Activated T-helper 2 cell treated with anti-CD3 and anti-CD28 coated beads, Interferon-gamma antibody, Interleukin-2, Interleukin-4, amounts not matched to agents 10 μg/mL and 5 μg/mL and 100 μg/mL, durations not matched to agents 14 hours and 24 hours and 36 hours (primary cell): ENCODE measurements at places on chromosomes 4 and X. TPM values are rescaled to one million over a fixed set of nuclear protein-coding genes. Genes with fewer than 3 reads are reported as not detected.
A peak's percentile ranks its signal among the peaks of the same experiment; 100 is the strongest.

Gene HNRNPDL
- total RNA-seq = 470 and 486 TPM in 2 replicates

Gene NR3C2
- total RNA-seq = 0.21 and 0.32 TPM in 2 replicates

DNA sequence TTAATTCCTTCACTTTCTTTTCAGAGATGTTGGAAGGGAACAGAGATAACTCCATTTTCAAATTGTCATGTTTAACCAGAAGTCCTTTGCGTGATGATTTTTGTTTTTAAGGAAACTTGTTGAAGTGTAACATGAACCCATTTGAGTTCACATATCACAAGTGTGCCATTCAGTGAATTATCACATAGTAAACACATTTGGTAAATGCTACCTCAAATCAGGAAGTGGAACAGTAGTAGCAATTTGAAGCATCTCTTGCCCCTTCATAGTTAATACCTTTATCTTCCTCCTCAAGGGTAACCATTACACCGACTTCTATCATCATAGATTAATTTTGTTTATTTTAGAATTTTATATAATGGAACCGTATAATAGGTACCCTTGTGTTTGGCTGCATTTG is 35.8 kb downstream of the KDM6A start:
- no peak for DNase-seq

GRCh38 chrX:1323315-1323714 is 13.3 kb upstream of the IL3RA start:
- peak; percentile 60 for DNase-seq

DNA sequence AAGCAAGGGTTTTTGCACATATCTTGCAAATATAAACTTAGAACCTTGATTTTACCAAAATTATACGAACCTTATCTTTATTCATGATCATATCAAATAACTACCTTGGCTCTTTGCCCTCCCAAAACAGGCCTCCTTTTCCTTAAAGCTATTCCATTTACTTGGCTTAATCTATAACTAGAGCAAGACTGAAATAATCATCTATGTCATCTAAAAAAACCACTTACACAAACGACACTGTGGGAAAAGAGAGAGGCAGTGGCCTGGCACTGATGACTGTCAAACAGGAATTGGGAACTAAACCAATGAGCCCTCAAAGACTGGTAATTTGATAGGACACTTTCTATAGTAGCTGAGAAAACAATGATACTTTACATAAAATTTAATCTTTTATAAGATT is 11.7 kb upstream of the PTPN13 start:
- DNase-seq = no peak

DNA sequence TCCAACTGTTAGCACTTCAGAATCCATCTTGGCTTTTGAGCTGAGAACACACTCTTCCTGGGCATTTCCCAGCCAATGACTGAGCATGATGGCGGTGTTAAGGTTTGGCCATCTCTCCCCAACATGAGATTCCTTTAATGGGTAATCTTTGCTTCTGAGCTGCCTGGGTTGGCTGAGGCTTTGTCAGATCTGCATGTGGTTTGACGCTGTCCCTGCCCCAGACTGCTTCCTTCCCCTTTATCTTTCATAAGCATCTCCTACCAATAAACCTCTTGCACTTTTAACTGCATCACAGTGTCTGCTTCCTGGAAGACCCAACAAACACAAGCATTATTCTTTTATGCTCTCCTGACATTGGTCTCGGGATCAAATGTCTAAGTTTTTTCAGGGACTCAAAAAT is 31.5 kb upstream of the DIPK2B start:
- no peak for DNase-seq

GRCh38 chrX:123188081-123188480 is 4.0 kb downstream of the GRIA3 start:
- DNase-seq = no peak

- no peak for DNase-seq
These were observed 85.8 kb downstream of the RAPGEF2 start for GRCh38 chr4:159188646-159189045.

GRCh38 chr4:34245276-34245675 is 1999.0 kb downstream of the ARAP2 start:
- DNase-seq = no peak

- DNase-seq = no peak
These were observed 765.5 kb upstream of the HTR2C start for GRCh38 chrX:113818346-113818745.

- DNase-seq = no peak
These were observed 235.6 kb upstream of the JADE1 start for GRCh38 chr4:128573781-128574508.

GRCh38 chr4:110624398-110624780 is 1.5 kb upstream of the PITX2 start:
- DNase-seq = no peak

DNA sequence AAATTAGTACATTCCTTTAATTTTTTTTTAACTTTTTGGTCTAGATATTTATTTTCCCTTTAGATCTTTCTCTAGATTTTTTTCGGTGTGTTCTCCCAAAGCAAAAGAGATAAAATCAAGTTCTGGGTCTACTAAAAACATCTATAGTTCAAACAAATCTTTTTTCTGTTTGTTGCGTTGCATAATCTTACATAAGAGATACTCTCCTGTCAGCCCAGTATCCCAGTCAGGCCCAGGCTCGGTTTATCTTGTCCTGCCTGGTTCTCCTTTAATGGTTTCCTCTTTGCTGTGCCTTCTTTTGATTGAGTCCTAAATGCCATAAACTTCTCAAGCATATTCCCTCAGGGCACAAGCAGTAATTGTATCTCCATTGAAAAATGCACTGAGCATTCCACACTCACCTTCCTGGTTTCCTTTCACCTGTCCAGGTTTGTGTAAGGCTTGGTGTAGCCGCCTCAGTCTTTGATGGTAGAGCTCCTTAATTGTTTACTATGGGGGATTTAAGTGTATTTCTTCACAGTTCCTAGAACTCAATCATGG is 104.9 kb downstream of the TMEM131L start:
- no peak for DNase-seq

DNA sequence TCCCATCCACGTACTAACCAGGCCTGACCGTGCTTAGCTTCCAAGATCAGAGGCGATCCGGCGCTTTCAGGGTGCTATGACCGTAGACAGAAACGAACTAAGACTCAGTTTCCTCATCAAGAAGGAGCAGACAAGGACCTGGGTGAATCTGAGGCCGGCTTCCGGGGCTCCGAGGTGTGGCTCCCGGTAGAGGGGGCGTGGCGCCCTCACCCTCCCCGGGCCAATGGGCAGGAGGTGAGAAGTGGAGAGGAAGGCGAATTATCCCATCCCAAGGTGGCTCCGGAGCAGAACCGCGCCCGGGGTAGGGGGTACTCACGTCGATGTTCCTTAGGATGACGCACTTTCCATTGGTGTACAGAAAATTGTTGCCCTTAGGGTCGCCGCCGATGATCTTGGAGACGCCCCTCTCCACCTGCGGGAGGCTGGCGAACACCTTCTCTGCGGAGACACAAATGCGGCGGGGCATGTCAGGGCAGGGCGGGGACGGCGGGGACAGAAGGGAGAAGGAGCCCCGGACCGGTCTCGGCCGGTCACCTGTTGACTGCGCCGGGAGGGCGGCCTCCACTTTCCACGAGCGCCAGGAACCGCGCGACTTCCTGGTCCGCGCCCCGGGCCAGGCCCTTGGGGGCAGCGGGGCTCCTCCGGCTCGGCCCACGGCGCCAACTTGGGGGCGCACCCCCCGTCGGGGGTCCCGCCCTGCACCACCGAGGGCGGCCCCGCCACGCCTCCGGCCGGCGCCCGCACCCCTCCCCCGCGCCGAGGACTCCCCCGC is 616 bp downstream of the WDR1 start:
- DNase-seq = peak; percentile 75

GRCh38 chr4:82125787-82126297 is 247.9 kb downstream of the HNRNPD start:
- DNase-seq = no peak

GRCh38 chrX:112641449-112641848 is 38.3 kb downstream of the LHFPL1 start:
- DNase-seq = no peak

DNA sequence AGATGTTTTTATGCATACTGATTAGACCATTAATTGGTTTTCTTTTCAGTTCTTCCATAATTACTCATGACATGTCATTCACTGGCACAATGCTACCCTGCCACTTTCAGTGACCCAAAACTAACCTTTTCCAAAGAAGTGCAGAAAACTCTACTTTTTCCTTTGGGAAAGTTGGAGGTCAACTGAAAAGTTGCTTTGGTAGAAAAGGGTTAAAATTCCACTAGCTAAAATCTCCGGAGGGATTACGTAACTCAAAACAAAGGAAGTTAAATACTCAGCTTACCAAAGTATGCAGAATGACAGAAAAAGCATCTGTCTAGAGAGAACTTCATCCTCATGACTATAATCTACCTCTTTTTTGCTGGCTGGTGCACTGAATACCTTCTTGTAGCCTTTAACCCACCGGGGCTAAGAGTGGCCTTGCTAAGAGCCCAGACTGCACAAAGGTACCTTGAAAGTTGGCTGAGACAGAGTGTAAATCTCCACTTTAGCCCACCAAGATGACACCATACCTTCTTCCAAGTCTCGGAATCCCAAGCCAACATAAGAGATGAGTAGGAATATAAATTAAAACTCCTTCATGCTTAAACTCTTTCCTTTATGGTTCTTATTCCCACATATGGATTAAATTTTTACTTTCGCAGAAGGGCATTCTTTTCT is 1099.5 kb upstream of the INTU start:
- no peak for DNase-seq

DNA sequence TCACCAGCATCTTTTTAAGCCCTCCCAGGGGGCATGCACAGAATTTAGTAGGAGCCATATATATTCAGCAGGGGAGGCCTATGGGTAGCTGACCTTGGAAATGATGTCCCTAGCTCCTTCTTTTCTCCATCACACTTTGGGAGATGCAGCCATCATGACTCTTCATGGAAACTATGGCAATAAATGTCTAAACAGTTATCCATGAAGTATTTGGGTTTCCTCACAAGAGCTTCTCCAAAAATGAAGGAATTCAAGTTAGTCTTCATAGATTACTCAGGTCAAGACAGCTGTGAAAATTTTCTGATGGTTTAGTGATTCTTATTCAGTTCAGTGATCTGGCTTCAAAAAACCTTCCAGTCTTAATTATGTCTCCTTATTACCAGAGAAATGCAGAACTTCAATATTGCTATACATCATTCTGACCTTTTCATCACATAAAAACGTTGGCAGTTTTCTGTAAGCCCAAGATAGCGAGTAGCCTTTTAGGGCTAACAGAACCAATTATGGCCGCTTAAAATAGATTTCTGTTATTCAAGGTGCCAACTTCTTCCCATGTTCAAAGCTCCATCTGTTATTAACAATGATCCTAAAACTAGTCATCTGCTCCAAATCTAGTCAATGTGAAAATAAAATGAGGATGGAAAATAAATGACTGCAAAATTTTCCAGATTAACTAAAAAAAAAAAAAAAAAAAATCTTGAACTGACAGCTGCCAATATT is 52.5 kb downstream of the TMEM156 start:
- no peak for DNase-seq

DNA sequence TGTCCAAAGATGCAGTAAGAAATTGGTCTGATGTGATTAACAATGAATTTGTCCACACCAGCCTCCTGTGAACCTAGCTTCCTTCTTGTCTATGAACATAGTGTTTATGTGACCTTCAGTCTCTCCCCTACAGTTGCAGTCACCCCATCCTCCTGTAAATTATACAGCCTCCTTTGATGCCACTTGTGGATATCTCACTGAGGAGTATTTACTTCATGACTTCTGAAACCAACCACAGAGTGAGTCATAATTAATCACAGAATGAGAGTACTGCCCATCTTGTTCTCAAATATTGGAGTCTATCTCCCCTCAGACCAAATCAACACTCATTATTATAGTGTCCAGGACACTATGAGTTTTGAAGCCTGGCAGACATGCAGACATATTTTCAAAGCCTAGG is 27.3 kb upstream of the XAGE2 start:
- DNase-seq = no peak

- no peak for DNase-seq
These were observed 230.4 kb downstream of the DTHD1 start for GRCh38 chr4:36511785-36512184.
